Smooth muscle cell of the umbilical artery (primary cell): ENCODE measurements at places on chromosomes 1 and 21. TPM values are rescaled to one million over a fixed set of nuclear protein-coding genes. Genes with fewer than 3 reads are reported as not detected.

EPS15 gene
- 52.3 and 57.3 TPM in 2 replicates for total RNA-seq

OR2L13 gene
- total RNA-seq: not detected in 2 replicates

ARHGAP30 gene
- total RNA-seq: 0.05 TPM in 1 of 2 replicates, not detected in the other

KCND3 gene
- 0.14 TPM in 1 of 2 replicates, not detected in the other for total RNA-seq

CELA2A gene
- not detected in 2 replicates for total RNA-seq

MATN1 gene
- under 0.01 and 0.18 TPM in 2 replicates for total RNA-seq

PROX1 gene
- total RNA-seq: under 0.01 and 0.51 TPM in 2 replicates

CCDC30 gene
- 0.69 and 0.89 TPM in 2 replicates for total RNA-seq

ADGRL2 gene
- 31.8 and 47.6 TPM in 2 replicates for total RNA-seq

C1orf115 gene
- 0.28 and 0.30 TPM in 2 replicates for total RNA-seq

TMEM81 gene
- total RNA-seq: 1.4 and 1.8 TPM in 2 replicates

KRTCAP2 gene
- total RNA-seq: 68.0 and 136 TPM in 2 replicates

CLCNKA gene
- not detected in 2 replicates for total RNA-seq

LCE2B gene
- not detected in 2 replicates for total RNA-seq

POMGNT1 gene
- total RNA-seq: 86.4 and 99.5 TPM in 2 replicates

HENMT1 gene
- 2.1 and 3.0 TPM in 2 replicates for total RNA-seq

ZNF648 gene
- total RNA-seq: not detected in 2 replicates

MCOLN3 gene
- total RNA-seq: under 0.01 TPM in 1 of 2 replicates, not detected in the other

SPRR3 gene
- total RNA-seq: not detected in 2 replicates

KRTAP21-3 gene
- total RNA-seq: not detected in 2 replicates

PPOX gene
- 9.2 and 9.7 TPM in 2 replicates for total RNA-seq

NPPA gene
- not detected in 2 replicates for total RNA-seq

PODN gene
- 0.37 and 1.5 TPM in 2 replicates for total RNA-seq

KCNJ15 gene
- 0.74 and 1.8 TPM in 2 replicates for total RNA-seq

ERICH3 gene
- 0.05 TPM in 1 of 2 replicates, not detected in the other for total RNA-seq

KANK4 gene
- 0.30 TPM in 1 of 2 replicates, not detected in the other for total RNA-seq

FMOD gene
- total RNA-seq: 7.3 and 48.1 TPM in 2 replicates

GNG12 gene
- 149 and 228 TPM in 2 replicates for total RNA-seq

ARL8A gene
- total RNA-seq: 28.5 and 30.3 TPM in 2 replicates

DSTYK gene
- total RNA-seq: 18.4 and 20.3 TPM in 2 replicates

SORT1 gene
- 27.0 and 44.0 TPM in 2 replicates for total RNA-seq

MLLT11 gene
- 12.5 and 16.1 TPM in 2 replicates for total RNA-seq

MAP3K21 gene
- total RNA-seq: 0.59 and 1.3 TPM in 2 replicates

MYOG gene
- not detected in 2 replicates for total RNA-seq

TEX38 gene
- total RNA-seq: not detected in 2 replicates

FHAD1 gene
- 0.42 and 0.59 TPM in 2 replicates for total RNA-seq

ASAP3 gene
- 19.9 and 24.1 TPM in 2 replicates for total RNA-seq

SLC6A9 gene
- total RNA-seq: 7.7 and 11.0 TPM in 2 replicates

CFHR1 gene
- total RNA-seq: 0.18 and 0.30 TPM in 2 replicates
